ENCODE measurements at places on chromosomes 5 and 9. TPM values are rescaled to one million over a fixed set of nuclear protein-coding genes. Genes with fewer than 3 reads are reported as not detected.

- DNase-seq: no peak
Observed at GRCh38 chr5:177620560-177620959, 20.6 kb downstream of the B4GALT7 start.

- no peak for DNase-seq
Observed at GRCh38 chr5:143695244-143695864, 116.6 kb upstream of the HMHB1 start.

DNA sequence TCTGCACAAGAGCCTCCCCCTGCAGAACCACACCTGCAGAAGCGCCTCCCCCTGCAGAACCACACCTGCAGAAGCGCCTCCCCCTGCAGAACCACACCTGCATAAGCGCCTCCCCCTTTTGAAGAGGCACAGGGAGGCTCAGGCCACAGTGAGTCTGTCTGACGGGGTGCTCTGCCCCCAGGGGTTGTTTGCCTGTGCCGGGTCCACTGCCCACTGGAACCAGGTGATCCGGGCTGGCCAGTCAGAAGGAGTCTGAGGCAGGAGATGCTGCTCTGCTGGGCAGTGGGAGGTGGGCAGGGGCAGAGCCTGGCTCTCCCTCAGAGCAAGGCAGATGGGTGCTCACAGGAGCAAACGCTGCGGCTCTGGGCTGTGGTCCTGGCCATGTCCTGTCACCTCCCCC is 60.8 kb upstream of the RNU6ATAC start:
- DNase-seq: peak; percentile 49

- DNase-seq: no peak
Observed at GRCh38 chr9:133953976-133954709, 38.0 kb downstream of the VAV2 start.

- no peak for DNase-seq
Observed at GRCh38 chr5:139699351-139699750, 51.2 kb downstream of the CXXC5 start.

DNA sequence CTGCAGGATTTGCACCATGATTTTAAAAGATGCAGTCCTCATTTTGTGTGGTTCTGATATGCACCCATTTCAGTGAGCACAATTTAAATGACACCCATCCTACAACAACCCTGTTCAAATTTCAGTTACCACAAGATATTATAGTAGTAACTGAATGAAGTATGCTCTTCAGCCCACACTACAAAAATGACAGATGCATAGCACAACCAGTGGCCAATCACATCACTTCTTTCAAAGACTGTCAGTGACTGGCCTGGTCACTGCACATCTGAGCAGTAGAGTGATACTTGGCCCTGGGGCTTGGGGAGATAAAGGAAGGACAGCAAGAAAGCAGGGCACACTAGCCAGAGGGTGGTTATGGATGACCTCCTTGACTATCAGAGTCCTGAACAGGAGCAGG is 19.8 kb upstream of the IFNK start:
- no peak for DNase-seq

DNA sequence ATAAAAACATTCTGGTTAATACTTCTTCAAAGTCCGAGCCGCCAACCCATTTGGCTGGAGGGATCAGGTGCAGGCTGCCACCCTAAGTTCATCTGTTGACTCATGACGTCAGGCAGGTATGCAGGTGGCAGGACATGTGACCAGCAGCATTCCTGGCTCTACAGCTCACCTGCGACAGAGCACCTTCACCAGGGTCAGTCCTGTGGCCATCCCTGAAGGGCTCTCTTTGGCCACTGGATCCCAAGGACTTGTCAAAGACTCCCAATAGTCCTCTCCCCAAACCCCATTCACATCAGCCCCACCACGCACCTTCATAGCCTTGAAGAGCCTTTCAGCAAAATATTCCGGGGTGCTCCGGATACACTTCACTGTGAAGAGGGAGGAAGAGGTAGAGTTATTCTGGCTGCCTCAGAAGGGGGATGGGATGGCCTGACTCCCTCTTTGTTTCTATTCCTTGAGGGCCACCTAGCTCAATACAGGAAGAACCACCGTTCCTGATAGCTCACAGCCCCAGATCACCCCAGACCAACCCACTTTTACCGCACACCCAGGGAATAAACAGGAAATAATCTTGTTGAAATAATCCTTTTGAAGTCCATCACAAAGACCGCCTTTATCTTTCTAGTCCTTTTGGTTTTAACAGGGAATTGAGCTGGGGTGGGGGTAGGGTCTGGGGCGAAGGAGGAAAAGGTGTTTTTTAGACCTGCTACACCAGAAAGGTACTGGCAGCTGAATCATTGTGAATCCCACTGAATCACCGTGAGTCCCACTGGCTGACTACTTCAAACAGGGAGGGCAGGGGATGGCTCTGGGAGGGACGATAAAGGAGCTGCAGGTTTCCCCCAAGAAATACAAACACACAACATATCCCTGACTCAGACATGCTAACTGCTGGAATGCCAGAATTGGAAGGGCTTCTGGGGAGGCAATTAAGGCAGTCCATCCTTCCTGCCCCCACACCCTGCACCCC is 26.4 kb downstream of the ANXA6 start:
- DNase-seq: peak; percentile 49

- DNase-seq: peak; percentile 85
Observed at GRCh38 chr9:128192601-128193371, 1.4 kb upstream of the CIZ1 start.

DNA sequence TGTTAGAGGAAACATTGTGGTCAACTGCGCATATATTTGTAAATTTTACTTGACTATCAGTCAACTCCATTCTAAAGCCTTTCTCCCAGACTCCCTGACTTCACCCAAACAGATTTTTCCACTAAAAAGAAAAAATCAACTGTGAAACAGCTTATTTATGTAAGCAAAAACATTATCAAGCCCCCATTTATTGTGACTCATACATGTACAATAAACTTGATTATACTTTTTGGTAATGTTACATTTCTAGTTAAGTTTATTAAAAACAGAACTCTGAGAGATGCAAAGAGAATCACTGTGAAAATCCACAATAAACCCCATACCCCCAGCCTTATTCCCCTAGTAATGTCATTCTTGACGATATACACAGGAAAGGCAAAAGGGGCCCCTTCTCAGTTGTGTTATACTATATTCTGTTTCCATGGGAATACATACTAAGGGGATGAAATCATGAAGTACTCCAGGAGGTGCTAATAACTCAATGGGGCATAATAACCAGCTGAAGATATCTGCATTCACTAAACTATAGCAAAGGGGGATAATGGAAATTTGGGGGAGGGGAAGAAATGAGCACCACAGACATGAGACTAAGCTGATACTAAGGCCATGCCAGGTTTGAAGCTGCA is 616.0 kb downstream of the ACTL7B start:
- DNase-seq: no peak

DNA sequence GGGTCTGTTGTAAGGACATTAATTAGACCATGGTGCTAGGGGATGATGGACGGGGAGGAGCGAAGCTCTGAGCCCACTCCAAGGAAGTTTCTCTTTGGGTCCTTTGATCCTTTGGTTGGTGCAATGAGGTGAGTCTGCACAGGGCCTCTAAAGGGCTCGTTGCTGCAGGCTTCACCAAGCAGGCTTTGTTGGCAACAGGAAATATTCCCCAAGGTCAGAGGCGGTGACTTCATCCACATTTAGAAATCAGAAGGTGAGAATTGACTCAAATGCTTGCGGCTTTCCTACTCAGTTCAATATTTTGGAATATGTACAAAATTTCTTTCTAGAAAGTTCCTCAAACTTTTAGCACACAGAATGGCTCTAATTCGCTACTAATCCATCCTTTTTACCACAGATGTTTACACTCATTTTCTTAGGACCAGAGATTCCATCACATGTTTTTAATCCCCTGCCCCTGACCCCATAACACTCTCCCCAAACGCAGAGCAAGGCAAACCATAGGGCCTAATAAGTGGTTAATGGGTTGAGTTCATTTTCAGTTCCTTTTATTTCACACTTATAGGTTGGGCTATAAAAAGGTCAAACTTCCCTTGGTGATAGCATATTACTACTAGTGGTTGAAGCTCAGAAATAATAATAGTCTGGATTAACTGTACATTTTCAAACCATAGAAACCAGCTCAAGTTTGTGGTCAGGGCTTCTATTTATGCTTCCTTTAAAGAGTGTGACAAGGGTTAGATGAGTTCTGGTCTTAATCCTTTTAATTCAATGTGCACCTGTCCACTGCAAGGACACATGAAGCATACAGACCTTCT is 37.3 kb upstream of the TMEM252 start:
- no peak for DNase-seq

DNA sequence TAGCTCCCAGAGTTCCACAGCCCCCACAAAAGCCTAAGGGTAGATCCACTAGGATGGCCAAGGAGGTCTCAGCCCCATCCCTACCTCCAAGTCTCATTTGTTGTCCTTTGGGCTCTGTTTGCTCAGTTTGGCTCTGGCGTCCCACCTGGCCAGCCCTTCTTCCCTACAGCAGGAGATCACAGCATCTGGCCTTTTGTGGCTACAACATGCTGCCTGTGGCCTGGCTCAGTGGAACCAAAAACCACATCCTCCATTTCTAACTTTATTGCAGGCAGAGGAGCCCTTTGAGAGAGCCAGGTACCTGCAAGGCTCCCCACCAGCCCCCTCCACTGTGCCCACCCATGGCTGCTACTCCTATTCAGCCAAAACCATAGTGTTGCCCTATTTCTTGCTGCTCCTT is 11.4 kb downstream of the JADE2 start:
- no peak for DNase-seq

DNA sequence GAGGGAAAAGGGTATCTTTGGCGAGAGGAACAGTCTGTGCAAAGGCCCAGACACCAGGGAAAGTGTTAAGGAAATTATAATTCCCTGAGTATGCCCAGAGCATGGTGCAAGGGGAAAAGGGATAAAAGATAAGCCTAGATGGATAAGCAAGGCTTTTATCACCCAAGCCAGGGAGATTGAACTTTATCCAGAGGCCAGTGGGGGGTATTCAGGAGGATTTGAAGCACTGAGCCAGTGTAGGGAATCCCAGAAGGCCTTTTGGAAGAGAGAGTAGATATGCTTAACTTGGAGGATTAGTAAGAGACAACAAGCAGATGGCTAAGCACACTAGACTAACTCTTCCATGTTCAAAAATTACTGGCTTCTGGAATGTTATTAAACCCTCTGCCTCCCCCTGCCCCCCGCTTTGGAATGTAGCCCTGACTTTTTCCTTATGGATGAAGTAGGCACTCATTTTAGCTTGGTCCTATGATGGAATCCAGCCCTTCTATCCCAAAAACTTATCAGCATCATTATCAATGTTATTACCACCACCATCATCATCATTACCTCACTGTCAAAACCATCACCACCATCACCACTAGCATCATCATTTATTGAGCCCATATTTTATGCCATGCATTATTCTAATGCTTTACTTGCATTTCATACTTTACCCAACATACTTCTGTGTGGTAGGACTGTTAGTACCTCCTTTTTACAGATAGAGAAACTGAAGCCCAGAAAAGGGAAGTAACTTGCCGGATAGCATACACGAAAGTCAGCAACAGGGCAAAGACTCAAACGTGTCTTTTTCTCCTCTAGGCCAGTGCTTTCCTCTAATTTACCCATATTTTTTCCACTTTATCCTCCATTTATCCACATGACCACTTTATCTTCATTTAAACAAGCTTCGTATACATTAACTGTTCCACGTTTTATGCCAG is 237.0 kb downstream of the PAPPA start:
- no peak for DNase-seq

GRCh38 chr9:13717322-13718054 is 438.0 kb upstream of the MPDZ start:
- no peak for DNase-seq

DNA sequence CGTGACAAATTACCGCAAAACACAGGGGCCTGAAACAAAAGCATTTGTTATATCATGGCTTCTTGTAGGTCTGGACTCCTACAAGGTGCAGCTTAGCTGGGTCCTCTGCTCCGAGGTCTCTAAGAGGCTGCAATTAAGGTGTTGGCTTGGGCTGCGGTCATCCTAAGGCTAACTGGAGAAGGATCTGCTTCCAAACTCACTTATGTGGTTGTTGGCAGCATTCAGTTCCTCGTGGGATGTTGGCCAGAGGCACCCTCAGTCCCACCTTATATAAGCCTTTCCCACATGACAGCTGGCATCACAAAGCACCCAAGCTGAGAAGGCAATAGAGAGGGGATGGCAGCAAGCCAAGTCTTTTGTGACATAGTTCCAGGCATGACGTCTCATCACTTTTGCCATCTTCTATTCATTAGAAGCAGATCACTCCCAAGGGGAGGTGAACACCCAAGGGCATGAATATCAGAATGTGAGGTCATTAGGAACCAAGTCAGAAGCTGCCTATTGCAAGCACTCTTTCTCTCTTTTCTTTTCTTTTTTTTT is 47.9 kb upstream of the ZBTB43 start:
- no peak for DNase-seq

GRCh38 chr9:72648324-72649126 is 127.1 kb downstream of the TMC1 start:
- no peak for DNase-seq

- DNase-seq: no peak
Observed at GRCh38 chr9:136656795-136657611, 5.7 kb upstream of the EGFL7 start.

- DNase-seq: no peak
Observed at GRCh38 chr5:171010816-171011215, 149.0 kb downstream of the RANBP17 start.

- no peak for DNase-seq
Observed at GRCh38 chr5:170597109-170597751, 93.4 kb downstream of the KCNIP1 start.

DNA sequence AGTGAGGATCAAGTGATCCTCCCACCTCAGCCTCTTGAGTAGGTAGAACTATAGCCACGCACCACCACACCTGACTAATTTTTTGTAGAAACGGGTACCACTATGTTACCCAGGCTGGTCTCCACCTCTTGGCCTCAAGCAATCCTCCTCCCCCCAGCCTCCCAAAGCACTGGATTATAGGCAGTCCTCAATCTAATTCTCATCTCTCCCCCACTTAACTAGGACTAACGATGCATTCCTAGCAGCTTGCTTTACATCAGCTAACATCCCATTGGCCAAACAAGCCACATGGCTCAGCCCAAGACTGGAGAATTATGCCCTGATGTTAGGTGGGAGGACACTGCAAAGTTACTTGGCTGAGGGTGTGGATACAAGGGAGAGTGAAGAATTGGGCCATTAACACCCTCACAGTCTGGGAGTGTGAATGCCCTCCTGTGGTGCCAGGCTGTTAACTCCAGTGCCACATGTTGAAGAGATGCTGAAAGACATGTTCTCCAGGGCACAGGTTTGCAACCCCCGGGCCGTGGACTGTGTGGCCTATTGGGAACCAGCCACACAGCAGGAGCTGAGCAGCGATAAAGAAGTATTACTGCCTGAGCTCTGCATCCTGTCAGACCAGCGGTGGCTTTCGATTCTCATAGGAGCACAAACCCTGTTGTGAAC is 5.3 kb upstream of the ZNF367 start:
- no peak for DNase-seq

Gene ACOT12
- polyA plus RNA-seq: 0.77 TPM

Gene IFNK
- polyA plus RNA-seq: not detected

Gene SPINK6
- polyA plus RNA-seq: not detected

Gene ZNF367
- polyA plus RNA-seq: 11.9 TPM

Gene ZNF618
- 38.2 TPM for polyA plus RNA-seq

Gene EPB41L4B
- polyA plus RNA-seq: 16.0 TPM

Gene SLC46A2
- polyA plus RNA-seq: 1.0 TPM

Gene TSSK1B
- not detected for polyA plus RNA-seq

Gene ZFYVE16
- 72.6 TPM for polyA plus RNA-seq

Measured in left lung (tissue), 14 donors.